IMR-90 (cell line): ENCODE measurements at places on chromosomes 1 and 21.

DNA sequence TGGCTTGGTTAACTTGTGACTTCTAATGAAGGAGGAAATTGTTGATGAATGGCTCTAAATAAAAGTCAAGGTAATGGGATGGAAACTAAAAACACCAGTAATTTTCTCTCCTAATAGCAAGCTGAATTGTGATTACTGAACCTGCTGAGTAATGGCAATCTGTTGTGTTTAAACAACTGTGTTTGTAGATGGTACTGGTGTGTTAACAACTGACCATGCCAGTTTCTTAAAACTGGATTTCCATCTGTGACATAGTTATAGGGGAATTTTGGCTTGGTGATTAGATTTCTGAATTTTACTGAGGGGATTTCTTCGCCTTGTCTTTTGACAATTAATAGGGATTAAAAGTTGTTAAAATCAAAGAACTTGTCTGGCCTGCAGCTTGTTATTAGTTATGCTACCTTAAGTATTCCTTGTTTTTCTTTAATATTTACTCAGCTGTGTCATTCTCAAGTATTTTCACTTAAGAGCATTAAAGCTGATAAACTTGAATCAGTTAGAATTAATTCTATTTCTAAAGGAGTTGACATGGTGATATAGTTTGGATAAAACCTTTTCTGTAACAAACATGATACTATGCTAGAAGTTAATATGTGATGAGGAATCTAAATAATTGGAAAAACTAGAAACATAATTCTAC, 7.9 kb upstream of the ERO1B start:
- no peak for DNase-seq

DNA sequence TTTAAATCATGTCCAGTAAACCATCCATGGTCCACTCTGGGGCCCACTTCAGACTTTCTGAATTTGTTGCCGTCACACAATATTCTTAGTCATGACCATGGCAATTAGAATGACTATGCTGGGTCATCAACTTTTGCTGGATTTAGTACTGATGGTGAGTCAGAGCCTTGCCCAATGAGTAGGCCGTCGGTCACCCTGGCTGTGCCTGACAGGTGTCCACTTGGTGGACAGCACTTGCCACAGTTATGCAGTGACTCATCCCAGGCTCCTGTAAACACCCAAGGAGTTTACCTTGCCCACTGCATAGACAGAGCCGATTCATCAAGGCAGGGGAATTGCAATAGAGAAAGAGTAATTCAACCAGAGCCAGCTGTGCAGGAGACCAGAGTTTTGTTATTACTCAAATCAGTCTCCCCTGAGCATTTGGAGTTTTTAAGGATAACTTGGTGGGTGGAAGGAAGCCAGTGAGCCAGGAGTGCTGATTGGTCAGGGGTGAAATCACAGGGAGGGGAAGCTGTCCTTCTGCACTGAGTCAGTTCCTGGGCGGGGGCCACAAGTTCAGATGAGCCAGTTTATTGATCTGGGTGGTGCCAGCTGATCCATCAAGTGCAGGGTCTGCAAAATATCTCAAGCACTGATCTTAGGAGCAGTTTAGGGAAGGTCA, 333.8 kb downstream of the PTPRU start:
- DNase-seq = peak; percentile 98

DNA sequence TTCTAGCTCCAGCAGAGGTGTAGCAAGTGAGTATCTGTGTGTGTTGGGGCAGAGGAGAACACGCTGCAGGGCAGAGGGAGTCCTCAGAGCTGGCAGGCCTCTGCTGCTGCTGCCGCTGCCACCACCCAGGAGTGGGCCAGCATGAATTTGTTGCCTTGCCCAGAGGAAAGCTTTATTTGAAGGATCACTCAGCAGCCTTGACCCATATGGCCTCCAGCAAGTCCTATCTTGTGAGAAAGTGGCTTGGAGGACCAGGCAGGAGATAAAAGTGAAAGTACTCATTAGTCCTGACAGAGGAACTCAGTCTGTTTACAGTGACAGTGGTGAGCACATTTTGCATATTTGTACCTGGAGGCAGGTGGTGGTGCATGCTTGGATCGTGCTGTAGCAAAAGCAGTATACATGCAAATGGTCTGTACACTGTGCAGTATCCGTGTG, 3.1 kb downstream of the TRAF5 start:
- no peak for DNase-seq

- peak; percentile 83 for DNase-seq
Measured at GRCh38 chr21:28069450-28069923, 923.2 kb downstream of the LTN1 start.

DNA sequence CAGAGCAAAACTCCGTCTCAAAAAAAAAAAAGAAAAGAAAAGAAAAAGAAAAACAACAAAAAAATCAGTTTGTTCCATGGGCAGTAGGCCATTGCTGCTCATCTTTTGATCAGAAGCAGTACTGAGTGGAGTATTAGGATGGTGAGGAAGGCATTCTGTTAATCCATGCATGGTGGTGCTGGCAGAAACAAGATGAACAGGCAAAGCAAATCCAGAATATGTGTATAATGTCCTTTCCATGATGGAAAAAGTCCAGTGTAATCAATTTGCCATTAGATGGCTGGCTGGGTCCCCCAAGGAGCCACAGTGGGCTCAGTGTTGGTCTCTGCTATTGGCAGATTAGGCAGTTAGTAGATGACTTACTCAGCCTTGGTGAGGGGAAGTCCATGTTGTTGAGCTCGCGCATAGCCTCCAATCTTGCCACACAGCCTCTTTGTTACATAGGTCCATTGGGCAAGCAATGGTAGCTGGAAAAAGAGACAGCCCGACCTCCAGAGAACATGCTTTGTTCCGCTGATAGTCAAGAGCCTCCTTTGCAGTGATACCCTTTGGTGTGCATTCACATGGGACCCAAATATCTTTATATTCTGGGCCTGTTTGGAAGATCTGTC, 23.3 kb downstream of the H3-3A start:
- no peak for DNase-seq

GRCh38 chr1:80594013-80594412, 1206.7 kb upstream of the ADGRL2 start:
- no peak for DNase-seq
